ENCODE measurements at places on chromosomes 11 and 22.
A peak's percentile ranks its signal among the peaks of the same experiment; 100 is the strongest.

GRCh38 chr22:37163575-37164504 is 14.1 kb upstream of the IL2RB start:
- DNase-seq = no peak

DNA sequence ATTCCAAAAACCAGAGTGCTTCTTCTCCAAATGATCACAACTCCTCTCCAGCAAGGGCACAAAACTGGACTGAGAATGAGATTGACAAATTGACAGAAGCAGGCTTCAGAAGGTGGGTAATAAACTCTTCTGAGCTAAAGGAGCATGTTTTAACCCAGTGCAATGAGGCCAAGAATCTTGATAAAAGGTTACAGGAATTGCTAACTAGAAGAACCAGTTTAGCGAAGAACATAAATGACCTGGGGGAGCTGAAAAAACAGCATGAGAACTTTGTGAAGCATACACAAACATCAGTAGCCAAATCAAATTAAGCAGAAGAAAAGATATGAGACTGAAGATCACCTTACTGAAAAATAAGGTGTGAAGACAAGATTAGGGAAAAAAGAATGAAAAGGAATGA is 15.5 kb downstream of the OR52M1 start:
- no peak for DNase-seq

- DNase-seq = peak; percentile 27
Measured at GRCh38 chr22:38871360-38872171, 450 bp downstream of the CBX6 start.

GRCh38 chr22:50281957-50282356 is 11.8 kb upstream of the MAPK11 start:
- DNase-seq = peak; percentile 75

DNA sequence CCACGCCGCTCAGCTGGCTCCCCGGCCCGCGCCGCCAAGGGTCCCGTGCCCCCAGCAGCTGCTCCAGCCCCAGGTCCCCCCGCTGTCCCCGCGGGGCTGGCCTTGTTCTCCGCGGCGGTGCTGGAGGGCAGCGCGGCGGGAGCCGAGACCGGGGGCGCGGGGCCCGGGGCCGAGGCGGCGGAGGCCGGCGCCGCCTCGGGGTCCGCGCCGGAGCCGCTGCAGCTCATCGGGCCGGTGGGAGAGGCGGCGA is 128 bp downstream of the TAF10 start:
- DNase-seq = no peak

DNA sequence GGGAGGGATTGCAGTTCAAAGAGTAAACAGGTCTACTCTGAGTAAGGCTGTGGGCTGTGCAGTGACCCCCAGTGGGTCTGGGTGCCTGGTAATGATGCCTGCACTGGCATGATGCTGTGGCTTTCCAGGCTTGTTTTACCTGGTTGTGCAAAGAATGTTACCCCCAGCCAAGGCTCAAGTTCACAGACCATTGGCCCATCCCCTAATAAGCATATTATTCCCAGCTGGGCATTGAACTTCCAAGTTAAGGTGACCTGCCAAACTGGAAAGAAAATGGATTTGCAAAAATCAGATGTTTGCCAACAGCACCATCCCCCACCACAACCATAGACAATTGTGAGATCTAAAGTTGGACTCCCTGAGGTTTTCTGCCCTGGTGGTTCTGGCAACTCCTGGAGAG is 7.9 kb upstream of the EHF start:
- DNase-seq = peak; percentile 70

- no peak for DNase-seq
Measured at GRCh38 chr11:43746670-43747069, 66.1 kb downstream of the HSD17B12 start.

- DNase-seq = peak; percentile 12
Measured at GRCh38 chr11:123233280-123233974, 38.4 kb upstream of the CLMP start.

DNA sequence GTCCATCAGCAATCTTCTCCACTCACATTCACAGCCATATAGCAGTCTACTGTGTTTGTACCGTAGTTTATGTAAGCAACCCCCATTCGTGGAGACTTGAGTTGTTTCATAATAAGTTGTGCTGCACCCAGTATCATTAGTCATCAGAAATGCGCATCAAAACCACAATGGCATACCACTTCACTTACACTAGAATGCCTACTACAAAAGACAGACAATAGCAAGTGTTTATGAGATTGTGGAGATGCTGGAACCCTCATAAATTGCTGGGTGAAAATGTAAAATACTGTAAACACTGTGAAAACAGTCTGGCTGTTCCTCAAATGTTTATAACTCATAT is 133.3 kb downstream of the ATXN10 start:
- peak; percentile 86 for DNase-seq

DNA sequence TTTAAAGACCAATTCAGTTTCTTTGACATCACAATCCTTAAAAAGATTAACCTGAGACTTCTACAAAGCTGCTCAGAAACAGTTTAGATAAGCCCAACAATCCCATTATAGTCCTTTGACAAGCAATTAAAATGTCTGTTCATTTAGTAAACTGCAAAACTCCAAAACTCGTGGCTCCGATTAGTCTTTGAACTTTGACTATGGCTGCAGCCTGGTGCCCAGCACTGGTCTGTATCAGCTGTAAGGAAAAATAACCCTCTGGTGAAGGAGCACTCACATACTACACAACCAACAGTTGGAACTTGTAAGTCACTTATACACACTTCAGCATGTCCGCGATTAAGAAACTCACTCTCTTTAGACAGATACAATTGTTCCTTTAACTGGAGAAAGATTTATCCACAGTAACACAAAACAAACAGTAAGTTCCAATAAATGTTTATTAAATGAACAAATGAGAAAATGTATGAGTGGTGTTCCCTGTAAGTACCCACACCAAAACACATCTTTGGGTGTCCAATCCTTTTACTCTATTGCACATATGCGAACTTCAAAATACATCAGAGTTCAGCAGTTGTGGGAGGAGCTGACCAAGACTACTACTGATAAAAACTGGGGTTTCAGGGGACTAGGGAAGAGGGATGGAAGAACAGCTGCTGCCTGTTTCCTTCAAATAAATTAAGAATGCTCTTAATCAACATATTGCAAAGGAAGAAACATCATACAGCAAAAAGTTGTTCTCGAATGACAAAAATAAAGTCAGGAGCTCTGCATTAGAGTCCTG is 36.4 kb downstream of the PITPNB start:
- no peak for DNase-seq

DNA sequence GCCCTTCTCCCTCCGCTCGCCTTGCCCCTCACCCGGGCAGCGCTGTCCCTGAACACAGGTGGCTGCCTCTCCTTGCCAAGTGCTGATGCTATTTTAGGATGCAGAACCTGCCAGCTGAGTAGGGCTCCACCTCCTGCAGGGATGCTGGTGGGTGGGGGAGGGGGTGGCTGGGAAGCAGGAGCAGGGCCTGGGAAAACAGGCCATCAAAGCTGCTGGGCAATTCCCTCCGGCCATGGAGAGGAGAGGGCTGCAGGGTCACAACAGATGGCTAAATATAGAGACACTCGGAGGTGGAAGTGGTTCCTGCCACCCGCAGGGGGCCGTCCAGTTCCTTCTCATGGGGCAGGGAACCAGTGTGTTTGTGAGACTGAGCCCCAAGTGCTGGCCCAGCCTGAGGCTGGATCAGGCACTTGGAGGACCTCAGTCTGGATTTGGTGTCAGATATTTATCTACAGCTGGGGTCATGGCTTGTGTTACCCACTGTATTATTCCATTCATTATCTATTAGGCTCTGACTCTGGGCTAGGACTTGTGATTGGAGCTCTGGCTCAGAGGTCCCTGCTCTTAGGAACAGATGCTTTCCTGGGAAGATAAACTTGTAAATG is 59.6 kb downstream of the LRRC32 start:
- no peak for DNase-seq

- DNase-seq = peak; percentile 20
Measured at GRCh38 chr11:114257621-114258558, 38.3 kb upstream of the NNMT start.

GRCh38 chr22:39417641-39418040 is 18.1 kb downstream of the TAB1 start:
- DNase-seq = no peak

- no peak for DNase-seq
Measured at GRCh38 chr22:19795617-19796008, 35.0 kb downstream of the TBX1 start.

DNA sequence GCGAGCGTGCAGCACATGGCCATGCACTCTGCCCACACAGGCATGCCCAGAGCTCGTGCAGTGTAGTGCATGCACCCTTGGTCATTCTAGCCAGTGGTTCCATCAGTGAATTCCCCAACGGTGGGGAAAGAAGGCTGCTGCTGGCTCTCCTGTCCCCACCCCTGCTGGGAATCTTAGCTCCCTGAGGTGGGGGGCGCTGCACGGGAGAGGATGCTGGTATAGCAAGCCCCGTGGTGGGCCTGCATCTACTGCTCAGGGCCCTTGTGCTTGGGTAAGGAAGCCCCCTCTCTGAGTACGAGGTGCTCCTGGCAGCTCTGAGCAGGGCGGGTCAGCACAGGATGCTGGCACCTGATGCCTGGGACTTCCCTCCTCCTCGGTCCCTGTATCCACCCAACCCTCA is 18.5 kb upstream of the BAIAP2L2 start:
- DNase-seq = no peak

DNA sequence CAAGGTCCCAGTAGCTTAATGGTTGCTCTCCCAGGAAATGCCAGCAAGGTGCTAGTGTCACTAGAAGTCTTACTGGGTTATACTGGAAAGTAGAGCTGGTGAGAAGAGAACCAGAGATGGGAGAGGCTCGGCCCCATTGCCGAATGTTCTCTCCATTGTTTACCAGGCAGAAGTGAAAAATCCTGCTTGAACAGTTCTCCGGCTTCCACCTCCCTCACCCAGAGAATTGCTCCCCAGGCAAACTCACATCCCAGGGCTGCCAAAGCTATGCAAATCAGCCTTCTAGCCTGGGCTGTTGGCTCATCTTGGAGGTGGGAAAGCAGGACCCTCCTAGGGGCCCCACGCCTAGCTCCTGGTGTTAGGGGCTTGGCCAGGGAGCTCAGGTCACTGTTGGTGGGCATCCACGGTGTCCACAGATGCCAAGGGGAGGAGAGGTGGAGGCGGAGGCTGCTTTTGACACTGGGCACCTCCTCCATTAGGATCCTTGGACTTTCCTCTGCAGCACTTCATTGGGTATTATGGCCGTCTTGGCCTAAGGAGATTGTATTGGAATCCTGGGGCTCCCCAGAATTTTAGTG is 20.1 kb downstream of the POU2F3 start:
- no peak for DNase-seq

- no peak for DNase-seq
Measured at GRCh38 chr22:19107730-19108074, 14.5 kb downstream of the DGCR2 start.

- peak; percentile 65 for DNase-seq
Measured at GRCh38 chr11:64251016-64251752, at the start of gene PLCB3. TSS of gene PLCB3 (plus strand) at chr11:64251530. CDS start at chr11:64251650, 120 bp downstream.

DNA sequence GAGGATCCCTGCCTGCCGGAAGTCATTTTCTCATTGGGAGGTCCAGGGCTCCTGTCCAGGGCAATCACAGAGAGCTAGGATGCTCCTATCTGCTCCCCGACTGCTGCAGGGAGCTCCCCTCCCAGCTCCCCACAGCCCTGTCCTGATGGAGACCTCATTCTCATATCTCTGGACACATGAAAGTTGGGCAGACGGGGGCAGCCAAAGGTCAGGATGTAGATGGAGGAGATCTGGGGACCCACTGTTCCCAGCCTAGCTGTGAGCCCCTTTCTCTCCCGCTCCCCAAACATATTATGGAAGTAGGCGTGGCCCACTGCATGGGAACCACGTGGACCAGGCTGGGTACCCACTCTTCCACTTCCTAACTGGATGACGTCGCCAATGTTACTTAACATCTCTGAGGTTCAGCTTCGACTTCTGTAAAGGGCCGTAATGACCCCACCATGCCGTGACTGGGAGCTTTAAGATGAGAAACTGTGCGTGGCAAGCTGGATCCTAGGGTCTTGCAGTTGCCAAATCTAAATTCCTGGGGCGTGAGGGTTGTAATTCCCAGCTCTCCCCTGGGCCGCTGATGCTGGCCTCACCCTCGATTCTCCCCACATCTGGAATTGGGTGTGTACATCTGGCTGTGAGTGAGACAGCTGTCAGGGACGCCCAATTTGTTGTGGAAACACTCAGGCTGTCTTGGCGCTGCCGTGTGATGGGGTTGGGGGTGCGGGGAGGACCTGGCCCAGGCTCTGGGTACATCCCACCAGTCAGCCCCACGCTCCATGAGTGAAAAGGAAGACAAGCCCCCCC is 1.8 kb downstream of the CDC42EP2 start:
- DNase-seq = no peak

DNA sequence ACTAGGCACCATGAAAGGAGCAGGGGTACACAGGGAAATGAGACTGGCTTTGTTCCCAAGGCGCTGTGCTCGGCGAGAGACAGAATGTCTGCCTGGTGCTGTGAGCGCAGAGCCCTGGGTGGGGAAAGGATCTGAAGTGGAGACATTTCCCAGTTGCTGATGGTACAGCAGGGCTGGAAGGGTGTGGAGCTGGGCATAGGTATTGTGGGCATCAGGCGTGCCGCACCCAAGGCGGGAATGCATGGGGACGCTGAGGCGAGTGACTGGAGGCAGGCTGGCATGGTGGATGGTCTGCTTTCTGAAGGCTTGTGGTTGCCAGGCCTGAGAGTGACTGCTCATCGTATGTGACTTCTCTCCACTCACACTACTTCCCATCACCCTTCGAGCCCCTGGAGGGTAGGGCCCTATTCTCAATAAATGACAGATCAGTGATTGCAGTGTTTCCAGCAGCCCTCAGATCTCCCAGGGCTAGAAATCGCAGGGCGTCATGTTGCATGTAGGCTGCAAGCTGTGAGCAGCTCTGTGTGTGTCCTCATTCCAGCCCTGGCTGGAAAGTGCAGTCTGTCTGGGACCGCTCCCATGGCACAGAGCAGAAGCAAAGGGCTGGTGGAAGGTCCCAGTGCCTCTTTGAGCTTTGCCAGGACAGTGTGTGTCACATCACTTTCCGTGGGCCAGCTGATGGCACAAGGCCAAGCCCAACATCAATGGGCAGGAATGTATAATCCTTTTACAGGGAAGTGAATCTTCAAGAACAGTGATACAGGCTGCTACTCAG is 67.7 kb downstream of the TBC1D22A start:
- DNase-seq = peak; percentile 87

GRCh38 chr11:60362241-60362640 is 16.1 kb upstream of the MS4A7 start:
- no peak for DNase-seq

GRCh38 chr11:68844801-68845200 is 3.1 kb upstream of the CPT1A start:
- DNase-seq = no peak

DNA sequence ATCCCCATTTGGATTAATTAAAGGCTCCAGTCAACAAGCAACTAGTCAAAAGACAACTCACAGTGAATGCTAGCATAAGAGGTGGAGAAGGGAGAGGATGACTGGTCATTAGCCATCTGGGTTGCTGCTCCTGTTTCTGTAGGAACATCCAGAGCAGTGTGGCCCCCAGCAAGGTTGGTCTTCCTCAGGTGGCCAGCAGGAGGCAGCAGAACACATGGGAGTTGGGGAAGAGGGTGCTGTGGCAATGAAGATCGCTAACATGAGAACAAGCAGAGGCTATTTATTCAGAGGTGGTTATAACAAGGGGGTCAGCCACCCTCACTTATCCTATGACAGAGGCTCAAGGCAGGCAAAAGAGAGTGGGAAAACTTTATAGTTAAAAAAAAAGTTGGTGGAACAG is 21.3 kb downstream of the IZUMO1R start:
- DNase-seq = peak; percentile 50

Measured in kidney tubule cell (primary cell).